Activated CD4-positive, alpha-beta T cell treated with anti-CD3 and anti-CD28 coated beads, Interleukin-2, amount 50 U/mL, for 24 hours (primary cell): ENCODE measurements at places on chromosomes 5 and 9.

GRCh38 chr5:176847726-176848290 lies 37.4 kb downstream of the UNC5A start:
- no peak for DNase-seq

GRCh38 chr9:136133191-136133958 lies 14.7 kb upstream of the TMEM250 start:
- no peak for DNase-seq

- DNase-seq: no peak
Measured at GRCh38 chr5:147690595-147690994, 91.9 kb downstream of the JAKMIP2 start.

- DNase-seq: no peak
Measured at GRCh38 chr5:32004404-32004803, 169.7 kb downstream of the GOLPH3 start.

DNA sequence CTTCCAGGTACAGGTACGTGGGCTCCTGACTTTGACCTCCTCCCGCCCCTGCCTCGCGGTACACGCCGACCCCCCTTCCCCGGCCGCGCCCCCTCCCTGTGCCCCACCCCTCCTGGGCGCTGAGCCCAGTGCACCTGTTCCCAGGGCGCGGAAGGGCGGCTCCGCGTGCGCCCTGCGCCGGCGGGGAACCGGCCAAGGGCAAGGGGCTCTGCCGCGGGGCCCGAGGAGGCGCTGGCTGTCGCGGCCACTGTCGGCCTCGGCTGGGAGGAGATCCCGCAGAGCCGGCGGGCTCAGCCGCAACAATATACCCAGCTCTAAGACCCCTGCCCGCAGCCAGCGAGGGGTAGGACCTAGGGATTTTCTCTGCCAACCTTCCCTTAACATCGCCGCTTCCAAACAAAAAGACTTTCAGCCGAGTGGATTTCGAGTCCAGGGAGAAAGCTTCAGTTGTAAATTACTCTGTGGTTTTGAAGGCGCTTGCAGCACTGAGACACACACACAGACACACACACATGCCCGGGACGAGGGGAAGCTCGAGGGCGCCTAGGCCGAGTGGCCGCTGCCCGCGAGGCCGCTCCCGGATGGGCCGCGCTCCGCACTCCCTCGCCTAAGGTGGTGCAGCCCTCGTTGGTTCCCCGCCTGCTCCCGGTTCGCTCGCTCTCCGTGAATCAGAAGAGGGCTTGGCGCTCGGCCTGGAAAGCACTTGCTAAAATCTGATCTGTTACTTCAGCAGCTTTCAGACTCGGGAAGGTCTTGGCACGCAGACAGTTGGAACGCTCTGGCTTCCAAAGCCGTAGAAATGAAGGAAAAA lies 1.2 kb downstream of the FGF18 start:
- DNase-seq: no peak

DNA sequence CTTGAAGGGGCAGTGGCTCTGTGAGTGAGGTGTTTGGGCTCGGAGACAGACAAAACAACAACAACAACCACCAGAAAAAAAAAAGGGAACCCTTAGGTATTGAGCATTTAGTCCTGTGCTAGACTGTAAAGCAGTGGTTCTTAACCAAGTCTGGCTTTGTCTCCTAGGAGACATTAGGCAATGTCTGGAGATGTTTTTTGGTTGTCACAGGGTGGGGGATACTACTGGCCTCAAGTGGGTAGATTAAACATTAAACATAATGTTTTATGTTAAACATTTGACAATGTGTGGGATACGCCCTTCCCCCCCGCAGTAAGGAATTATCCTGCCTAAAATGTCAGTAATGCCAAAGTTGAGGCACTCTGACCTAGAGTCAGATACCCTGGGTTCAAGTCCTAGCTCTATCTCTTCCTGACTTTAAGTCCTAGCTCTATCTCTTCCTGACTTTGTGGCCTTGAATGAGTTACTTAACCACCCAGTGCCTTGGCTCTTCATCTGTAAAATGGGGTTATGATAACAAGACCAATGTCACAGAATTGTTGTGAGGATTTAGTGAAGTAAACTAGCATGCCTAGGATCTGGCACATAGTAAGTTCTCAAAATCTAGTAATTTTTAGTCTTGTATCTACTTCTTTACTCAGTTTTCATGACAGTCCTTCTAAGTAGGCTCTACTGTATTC lies 1.8 kb downstream of the TRIM32 start:
- DNase-seq: no peak

- no peak for DNase-seq
Measured at GRCh38 chr9:111405701-111406100, 75.7 kb upstream of the OR2K2 start.

DNA sequence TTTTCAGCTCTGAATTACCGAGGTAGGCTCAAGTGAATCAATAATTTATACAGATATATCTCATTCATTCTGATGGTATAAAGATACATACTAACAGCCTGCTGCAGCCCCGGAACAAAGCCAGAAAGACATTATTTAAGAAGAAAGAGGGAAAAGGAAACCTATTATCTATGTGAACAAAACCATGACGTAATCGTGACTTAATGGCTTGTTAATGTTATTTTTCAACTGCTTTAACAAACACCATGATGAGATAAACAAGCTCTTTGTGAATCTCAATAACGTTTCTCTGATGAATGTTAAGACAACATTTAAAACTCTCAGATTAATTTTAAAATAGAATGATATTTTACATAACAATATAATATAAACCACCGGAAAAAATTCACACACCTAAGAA lies 237.1 kb downstream of the SLF1 start:
- no peak for DNase-seq

DNA sequence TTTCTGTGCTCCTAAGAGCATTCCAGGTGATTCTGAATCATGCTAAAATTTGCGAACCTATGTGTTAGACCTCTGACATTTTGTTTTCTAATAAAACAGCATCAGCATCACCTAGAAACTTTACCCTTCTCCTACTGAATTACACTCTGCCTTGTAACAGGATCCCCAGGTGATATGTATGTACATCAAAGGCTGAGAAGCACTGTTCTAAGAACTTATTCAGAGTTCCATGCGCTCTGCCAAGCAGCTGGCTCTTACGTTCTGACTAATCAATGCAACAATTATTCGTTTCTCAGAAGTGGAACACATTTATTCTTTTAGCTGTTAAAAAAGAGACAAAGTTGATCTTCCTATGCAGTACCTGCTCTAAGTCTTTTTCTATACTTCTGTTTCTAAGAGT lies 228.6 kb downstream of the SLF1 start:
- DNase-seq: no peak

DNA sequence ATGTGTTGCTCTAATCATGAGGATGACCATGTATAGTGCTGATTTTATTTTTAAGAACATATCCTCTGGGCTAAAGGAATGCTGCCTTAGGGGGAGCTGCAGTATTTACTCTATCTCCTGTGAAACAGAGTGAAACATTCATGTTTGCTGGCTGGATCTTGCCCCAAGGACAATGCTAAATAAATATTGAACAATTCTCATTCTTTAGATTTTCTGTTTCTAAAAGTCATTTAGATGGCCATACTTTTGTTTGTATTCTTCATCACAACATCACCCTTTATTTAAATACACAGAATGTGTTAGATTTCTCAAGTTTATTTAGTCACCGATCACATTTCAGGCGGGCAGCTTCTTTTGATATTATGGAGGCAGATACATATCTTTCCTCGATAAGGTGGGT lies 103.3 kb downstream of the ARHGEF28 start:
- no peak for DNase-seq

- no peak for DNase-seq
Measured at GRCh38 chr5:95697781-95698681, 15.2 kb upstream of the SPATA9 start.

- DNase-seq: no peak
Measured at GRCh38 chr5:87109746-87110145, 157.9 kb upstream of the RASA1 start.

- DNase-seq: no peak
Measured at GRCh38 chr5:103119070-103119764, 721 bp downstream of the GIN1 start.

- DNase-seq: no peak
Measured at GRCh38 chr9:92965061-92965758, 17.9 kb downstream of the FGD3 start.

- no peak for DNase-seq
Measured at GRCh38 chr5:119895066-119895465, 265.7 kb downstream of the FAM170A start.

DNA sequence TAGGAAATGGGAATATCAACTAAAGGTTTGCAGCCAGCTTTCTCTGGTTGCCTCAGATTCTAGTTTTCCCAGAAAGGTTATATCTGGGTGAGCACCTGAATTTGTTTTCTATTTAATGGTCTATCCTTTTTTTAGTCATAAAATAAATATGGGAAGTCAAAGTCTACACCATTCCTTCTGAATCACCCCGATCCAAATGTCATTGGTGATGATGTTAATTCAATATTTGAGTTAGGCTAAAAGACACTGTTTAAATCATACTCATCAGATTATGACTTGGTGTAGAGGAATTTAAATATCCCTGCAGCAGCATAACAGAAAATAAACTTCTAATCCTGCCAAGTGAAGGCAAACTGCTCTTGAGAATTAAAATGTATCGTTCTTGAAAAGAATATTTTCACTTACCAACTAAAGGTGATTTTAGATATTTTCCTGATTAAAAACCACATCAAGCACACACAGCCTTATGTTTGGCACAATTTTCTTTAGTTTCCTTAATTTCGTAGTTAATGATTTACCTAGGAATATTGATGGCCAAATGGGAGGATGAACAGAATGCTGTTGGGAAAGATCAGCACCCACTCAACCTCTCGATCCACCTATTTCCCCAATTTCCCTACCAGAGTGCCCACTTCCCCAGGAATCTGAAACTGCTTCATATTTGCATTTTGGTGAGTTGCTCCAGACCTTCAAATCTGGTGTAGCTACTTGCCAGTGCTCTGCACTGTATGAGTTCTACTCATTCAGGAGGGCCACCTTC lies 103.1 kb upstream of the TSLP start:
- DNase-seq: no peak

GRCh38 chr5:159240301-159240870 lies 22.7 kb upstream of the UBLCP1 start:
- no peak for DNase-seq

- no peak for DNase-seq
Measured at GRCh38 chr5:73447530-73448462, 781 bp downstream of the FOXD1 start.

DNA sequence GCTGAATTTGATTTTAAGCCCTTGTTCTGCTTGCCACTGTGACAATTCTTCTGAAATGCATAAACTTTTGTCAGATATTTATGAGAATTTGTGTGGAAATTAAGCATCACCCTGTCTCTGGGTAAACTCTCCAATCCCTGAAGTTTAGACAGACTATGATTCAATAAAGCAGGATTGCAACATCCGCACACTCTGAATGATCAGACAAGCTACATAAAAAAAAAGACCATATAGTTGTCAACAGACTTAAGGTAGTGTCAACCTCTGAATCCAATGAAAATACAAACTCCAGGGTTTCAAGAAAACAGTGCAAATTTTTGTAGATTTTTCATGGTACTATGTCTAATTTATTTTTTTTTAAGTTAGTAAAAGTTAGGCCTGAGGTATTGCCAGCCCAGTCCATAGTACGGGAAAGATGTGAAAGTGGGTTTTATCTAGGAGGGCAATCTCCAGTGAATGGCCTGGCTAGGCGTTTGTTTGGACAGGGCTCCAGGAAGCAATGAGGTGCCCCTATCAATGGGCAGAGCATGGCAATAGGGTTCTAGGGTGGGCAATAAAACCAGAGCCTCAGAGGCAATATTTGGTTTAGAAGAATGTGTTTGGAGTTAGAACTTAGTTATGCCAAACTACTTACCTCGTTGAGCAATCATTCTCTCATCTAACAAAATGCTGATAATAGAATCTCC lies 762.6 kb upstream of the SEMA6A start:
- DNase-seq: no peak

DNA sequence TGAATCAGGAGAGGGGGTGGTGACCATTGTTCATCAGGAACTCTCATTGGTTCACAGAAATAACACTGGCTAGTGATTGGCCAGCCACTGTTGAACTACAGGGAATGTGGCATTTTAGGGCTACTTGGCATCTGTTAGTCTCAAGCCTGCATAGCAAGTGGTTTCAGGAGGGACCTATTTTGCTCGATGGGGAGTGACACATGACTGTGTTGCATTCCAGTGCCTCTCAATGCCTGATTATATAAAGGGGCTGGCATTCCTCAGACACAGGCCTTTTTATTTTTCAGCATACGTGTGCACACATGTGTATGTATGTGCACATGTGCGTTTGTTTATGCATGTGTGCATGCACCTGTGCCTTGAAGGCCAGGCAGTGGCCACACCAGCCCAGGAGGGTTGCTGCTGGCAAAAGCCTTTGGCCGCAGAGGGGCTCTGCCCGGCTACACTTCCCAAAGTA lies 23.2 kb downstream of the FGD3 start:
- no peak for DNase-seq

GRCh38 chr9:31210978-31211570 lies 1173.4 kb upstream of the ACO1 start:
- DNase-seq: no peak

DNA sequence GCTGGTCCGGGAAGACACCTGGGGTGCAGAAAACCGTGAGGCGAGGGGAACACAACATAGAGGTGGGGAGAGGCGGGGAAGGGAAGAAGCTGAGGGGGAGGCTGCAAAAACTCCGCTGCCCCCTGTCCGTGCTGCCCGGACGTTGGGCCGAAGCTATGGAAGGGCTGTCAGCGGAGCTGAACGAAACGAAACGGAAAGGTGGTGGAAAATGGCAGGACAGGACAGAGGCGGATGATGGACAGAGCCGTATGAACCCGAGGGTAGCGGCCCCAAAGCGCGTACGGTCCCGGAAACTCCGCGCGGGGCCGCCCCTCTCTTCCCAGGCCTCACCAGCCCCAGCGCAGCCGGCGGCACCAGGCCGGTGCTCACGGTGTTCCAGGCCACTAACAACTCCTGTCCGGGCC lies 272 bp downstream of the ANAPC2 start:
- no peak for DNase-seq

GRCh38 chr5:98805070-98805469 lies 31.6 kb downstream of the RGMB start:
- DNase-seq: no peak

- DNase-seq: no peak
Measured at GRCh38 chr9:138075961-138076649, 198.5 kb downstream of the CACNA1B start.

DNA sequence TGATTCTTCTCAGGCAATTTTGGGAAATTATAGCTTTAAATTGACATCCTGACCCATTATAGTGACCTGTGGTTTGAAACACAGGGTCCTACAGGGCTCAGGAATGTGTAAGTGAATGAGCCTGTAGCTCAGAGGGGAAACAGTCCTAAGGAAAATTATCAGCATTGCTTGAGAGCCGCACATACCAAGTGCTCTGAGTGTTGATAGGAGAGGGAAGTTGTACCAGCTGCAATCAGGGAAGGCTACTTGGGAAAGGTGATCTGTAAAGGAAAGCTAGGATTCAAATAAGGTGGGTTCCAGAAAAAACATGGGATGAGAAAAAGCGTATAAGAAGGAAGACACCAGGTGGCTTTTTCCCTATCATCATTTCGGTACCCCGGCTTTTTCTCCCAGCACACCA lies 4.4 kb upstream of the SLC25A51 start:
- DNase-seq: no peak

DNA sequence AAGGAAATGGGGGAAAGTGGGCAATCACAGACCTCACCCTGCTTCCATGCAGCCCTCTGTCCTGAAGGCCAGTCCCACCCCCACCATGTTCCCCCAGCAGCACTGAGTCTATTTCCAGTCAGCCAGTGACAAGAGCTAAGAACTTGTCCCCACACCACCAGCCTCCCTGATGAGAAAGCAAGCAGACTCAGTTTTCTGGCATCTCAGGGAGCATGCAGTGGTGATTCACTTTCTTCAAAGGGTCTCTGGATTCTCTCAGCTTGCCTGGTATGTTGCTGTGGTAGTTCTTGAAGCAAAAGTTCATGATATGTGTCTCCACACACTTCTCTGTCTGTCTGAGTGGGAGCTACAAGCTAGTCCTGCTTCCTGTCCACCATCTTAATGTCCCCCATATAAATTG lies 799.9 kb upstream of the TYRP1 start:
- no peak for DNase-seq
